ENCODE measurements at places on chromosomes 3 and 15. TPM values are rescaled to one million over a fixed set of nuclear protein-coding genes. Genes with fewer than 3 reads are reported as not detected.

The ZNF774 gene
- 1.4 TPM for total RNA-seq

The FMN1 gene
- 0.07 TPM for total RNA-seq

The PLA2G4D gene
- not detected for total RNA-seq

The CYP1A2 gene
- total RNA-seq, result not detected

The GRAMD2A gene
- total RNA-seq, result not detected

The CCDC54 gene
- not detected for total RNA-seq

DNA sequence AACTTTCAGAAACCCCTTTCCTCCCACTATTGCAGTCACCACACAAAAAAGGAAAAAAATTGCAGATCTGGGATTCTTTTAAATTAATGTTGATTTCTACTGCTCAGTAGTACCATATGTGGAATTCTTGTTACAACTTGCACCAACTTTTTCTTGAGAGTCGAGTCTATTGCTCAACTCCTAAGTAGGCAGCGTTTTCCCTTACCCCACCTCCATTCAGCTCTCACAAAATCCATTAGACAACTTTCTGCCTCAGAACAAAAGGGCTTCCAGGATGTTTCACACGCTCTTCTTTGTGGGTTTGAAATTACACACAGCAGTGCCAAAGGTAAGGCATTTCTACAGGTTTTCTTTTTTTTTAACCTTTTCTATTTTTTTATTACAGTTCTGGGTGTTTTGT, 179.5 kb downstream of the ANXA2 start:
- H3K36me3 ChIP-seq, result no peaks in the 10 kb centered on the region
- peaks cover 13% of the 10 kb centered on the region for H3K27me3 ChIP-seq
- H3K4me3 ChIP-seq, result no peak overlapping the region
- no peaks in the 10 kb centered on the region for H3K4me1 ChIP-seq
- no peak overlapping the region for H3K27ac ChIP-seq

GRCh38 chr3:100465892-100466777, 26.3 kb upstream of the TMEM45A start:
- H3K4me3 ChIP-seq, result no peak overlapping the region
- H3K4me1 ChIP-seq, result peaks cover 6% of the 10 kb centered on the region
- no peak overlapping the region for H3K27ac ChIP-seq
- H3K27me3 ChIP-seq, result no peaks in the 10 kb centered on the region

DNA sequence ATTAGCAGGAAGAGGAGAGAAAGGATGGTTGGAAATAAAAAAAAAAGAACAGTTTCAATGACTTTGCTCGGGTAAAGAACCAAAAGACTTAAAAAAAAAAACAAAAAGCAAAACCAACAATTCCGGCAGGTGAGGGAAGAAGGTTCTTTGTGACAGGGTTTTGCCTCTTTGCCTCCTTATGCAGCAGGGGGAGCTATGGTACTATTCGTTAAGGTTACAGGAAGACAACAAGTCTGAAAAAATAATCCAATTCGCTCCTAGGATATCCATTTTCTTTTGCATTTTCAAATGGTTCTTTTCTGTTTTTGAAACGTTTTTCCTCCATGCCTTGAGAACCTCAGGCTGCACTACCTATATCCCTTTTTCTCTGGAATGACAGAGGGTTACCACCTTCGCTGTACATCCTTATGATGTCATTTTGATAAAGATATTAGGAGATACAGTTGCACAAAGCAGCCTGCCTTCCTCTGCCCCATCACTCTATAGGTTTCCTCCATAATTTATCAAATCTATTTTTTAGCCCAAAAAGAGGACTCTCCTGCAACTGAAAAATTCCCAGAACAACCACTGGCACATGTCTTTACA, 55.0 kb downstream of the CFAP20DC start:
- H3K4me3 ChIP-seq, result no peak overlapping the region
- H3K27ac ChIP-seq, result no peak overlapping the region
- peak; percentile 50 for DNase-seq
- no peaks in the 10 kb centered on the region for H3K36me3 ChIP-seq
- H3K4me1 ChIP-seq, result no peaks in the 10 kb centered on the region

- H3K27me3 ChIP-seq, result no peaks in the 10 kb centered on the region
- no peak overlapping the region for H3K27ac ChIP-seq
- H3K4me1 ChIP-seq, result peaks cover 33% of the 10 kb centered on the region
- peaks cover 84% of the 10 kb centered on the region for H3K36me3 ChIP-seq
- no peak overlapping the region for H3K4me3 ChIP-seq
Measured at GRCh38 chr15:25401501-25401900, 37.3 kb downstream of the UBE3A start.

- H3K27me3 ChIP-seq, result no peaks in the 10 kb centered on the region
- no peak overlapping the region for H3K27ac ChIP-seq
- H3K36me3 ChIP-seq, result no peaks in the 10 kb centered on the region
- H3K4me1 ChIP-seq, result peaks cover 4% of the 10 kb centered on the region
Measured at GRCh38 chr3:139323146-139323545, 20.7 kb upstream of the MRPS22 start.

DNA sequence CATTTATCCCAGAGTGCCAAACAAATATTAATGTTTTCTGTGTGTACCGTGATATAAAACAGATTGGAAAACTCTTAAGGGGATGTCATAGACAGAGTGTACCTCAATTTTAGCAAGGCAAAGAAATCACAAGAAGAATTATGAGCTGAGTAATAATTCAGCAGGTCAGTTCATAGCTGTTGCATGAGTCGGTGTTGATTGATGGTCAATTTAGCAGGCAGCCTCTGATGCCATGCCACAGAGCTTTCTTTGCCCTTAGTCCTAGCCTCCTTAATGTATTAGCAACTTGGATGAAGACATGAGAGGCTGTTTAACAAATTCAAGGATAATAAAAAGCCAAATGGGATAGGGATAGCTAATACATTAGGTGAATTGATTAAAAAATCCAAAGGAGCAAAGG, 6.8 kb downstream of the SLC35A5 start:
- H3K36me3 ChIP-seq, result peaks cover 18% of the 10 kb centered on the region
- no peaks in the 10 kb centered on the region for H3K27me3 ChIP-seq
- H3K4me1 ChIP-seq, result peaks cover 21% of the 10 kb centered on the region
- H3K4me3 ChIP-seq, result no peak overlapping the region
- H3K27ac ChIP-seq, result no peak overlapping the region
- DNase-seq, result no peak

GRCh38 chr3:28348629-28349468, at the start of the genes AZI2 and ZCWPW2:
Gene AZI2 (minus strand): TSS chr3:28348824. CDS start chr3:28340617, 8,207 bp downstream.
Gene ZCWPW2 (plus strand): TSS chr3:28348721. CDS start chr3:28413069, 64,348 bp downstream.
- peaks cover 30% of the 10 kb centered on the region for H3K36me3 ChIP-seq
- peak within 1 kb of the TSS; percentile 93 for H3K27ac ChIP-seq
- H3K4me1 ChIP-seq, result peaks cover 41% of the 10 kb centered on the region
- H3K4me3 ChIP-seq, result peak within 1 kb of the TSS; percentile 96
- no peaks in the 10 kb centered on the region for H3K27me3 ChIP-seq

DNA sequence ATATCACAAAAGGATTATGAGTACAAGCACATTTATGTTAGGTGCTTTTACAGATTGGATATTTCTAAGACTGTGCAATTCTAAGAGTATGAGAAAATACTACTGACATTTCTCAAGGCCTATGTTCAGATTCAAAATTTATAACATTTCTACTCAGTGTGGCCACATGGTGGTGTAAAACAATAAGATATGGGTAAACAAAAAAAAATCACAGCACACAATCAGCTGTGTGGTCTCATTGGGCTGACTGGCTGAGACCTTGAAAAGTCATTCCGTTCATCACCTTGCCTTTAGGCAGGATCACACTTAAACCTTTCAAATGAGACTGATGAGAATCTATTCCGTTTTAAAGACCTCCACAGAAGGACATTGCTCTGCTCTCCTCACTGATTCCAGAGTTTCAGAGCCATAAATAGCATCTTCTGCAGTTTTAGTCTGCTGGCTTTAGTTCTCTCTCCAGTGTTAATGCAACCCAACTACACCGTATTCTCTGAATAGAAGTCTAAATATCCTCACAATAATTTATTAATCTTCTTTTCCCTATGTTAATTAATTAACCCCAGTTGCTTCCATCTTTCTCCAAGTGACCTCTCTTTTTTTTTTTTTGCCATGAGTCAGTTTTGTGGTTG, 158.2 kb downstream of the SPATA16 start:
- H3K4me1 ChIP-seq, result no peaks in the 10 kb centered on the region
- H3K27ac ChIP-seq, result no peak overlapping the region
- no peaks in the 10 kb centered on the region for H3K36me3 ChIP-seq

DNA sequence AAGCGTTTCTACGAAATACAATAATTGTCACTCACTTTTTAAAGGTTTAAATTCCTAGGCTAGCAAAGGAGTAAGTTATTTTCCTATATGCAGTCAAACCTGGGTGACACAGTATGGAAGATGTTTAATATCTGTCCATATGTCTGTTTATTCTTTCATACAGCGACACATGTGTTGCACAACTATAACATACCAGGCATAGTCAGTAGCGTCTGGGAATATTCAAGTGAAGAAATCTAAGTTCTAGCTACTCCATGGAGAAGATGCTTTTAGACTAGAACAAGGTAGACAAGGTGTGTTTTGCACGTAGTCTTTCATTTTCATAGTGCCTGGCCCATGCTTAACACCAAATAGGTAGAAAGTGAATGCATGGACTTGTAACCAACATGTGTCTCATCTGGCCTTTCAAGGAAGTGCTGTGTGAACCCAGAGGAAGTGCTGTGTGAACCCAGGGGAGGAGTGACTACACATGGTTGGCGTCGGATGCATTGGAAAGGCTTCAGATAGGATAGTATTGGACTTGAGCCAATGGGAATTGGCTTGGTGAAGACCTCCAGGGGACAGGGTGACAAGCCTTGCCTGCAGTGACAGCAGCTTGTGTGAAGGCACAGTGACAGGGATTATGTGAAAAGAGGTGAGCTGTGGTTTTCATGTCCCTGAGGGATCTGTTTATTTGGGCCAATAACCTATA, 267.0 kb downstream of the PTPRG start:
- H3K36me3 ChIP-seq, result no peaks in the 10 kb centered on the region
- no peak overlapping the region for H3K4me3 ChIP-seq
- H3K27me3 ChIP-seq, result no peaks in the 10 kb centered on the region
- H3K4me1 ChIP-seq, result no peaks in the 10 kb centered on the region
- no peak overlapping the region for H3K27ac ChIP-seq

- no peak for DNase-seq
- H3K27me3 ChIP-seq, result peaks cover 13% of the 10 kb centered on the region
- no peak overlapping the region for H3K27ac ChIP-seq
- H3K4me3 ChIP-seq, result no peak overlapping the region
Measured at GRCh38 chr3:115670911-115671310, 47.6 kb downstream of the GAP43 start.

DNA sequence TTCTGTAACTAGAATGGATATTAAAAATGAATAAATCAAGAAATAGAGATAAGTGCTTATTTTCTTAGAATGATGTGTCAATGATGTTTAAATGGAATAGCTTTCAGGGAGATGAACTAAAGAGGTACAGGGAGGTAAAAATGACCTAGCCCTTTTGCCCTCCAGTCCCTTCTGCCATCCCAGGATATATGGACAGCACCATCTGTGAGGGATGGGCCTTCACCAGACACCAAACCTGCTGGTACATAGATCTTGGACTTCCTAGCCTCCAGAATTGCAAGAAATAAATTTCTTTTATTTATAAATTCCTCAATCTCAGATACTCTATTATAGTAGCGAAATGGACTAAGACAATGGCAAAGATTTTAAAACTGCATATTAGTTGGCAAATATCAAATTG, 352.0 kb upstream of the THBS1 start:
- no peaks in the 10 kb centered on the region for H3K4me1 ChIP-seq
- no peak for DNase-seq
- no peak overlapping the region for H3K4me3 ChIP-seq
- no peaks in the 10 kb centered on the region for H3K36me3 ChIP-seq
- H3K27ac ChIP-seq, result no peak overlapping the region

DNA sequence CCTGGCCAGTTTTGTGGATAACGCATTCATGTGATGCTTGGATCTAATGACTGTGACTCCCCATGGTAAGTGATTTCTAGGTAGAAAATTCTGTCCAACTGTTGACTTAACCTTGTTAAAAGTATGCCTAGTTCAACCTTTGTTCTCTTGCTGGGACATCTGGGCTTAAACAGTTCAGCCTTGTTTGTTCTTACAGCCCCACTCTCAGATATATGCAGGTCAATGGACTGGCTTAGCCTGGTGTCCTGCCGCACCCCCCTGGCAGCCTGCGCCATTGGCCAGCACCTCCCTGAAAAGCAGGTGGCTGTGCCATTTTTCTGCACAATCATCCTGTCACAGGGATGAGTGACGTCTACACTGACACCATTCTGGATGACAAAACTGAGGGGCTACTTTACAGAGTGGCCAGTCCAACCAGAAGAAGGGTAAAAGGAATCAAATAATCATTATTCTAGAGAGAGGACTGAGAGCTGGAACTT, 244.7 kb upstream of the ONECUT1 start:
- no peak overlapping the region for H3K4me3 ChIP-seq
- no peaks in the 10 kb centered on the region for H3K27me3 ChIP-seq
- no peaks in the 10 kb centered on the region for H3K36me3 ChIP-seq
- no peak for DNase-seq
- no peak overlapping the region for H3K27ac ChIP-seq
- H3K4me1 ChIP-seq, result no peaks in the 10 kb centered on the region

GRCh38 chr3:101779047-101779821, at the start of gene NXPE3:
Gene NXPE3 (plus strand): TSS chr3:101779211. CDS start chr3:101785597, 6,386 bp downstream.
- H3K4me1 ChIP-seq, result peaks cover 48% of the 10 kb centered on the region
- peak within 1 kb of the TSS; percentile 98 for H3K27ac ChIP-seq
- DNase-seq, result peak; percentile 97
- H3K4me3 ChIP-seq, result peak within 1 kb of the TSS; percentile 85

DNA sequence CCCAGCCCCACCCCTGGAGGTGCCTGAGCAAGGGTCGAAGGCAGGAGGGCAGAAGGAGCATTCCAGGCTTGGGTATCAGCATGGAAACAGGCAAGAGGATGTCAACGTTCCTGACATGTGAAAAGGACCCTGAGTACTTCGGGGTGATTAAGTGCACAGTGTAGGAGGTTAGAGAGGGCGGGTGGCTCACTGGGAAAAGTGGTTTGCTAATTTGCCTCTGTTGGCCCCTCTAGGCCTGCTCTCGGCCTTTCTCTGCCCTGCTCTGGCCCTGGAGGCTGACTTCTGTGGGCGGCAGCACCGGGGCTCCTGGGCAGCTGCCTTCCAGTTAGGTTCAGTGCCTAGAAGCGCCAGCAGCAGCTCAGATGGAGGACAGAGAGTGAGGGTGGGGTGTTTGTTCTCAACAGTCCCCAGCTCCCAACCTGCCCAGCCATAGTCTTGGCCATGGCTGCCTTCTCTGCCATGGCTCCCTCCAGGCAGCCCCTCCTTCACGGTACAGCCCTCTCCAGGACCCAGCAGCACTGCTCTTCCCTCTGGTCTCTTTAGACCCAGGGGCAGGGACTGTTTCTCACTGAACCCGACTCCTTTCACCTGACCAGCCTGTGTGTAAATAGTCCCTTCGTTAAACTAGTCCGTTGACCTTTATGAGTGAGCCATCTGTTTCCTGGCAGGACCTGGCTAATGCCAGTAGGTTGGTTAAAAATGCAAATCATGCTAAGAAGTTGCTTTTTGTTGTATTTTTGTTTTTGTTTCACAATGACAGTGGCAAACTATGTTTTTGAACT, 107.1 kb upstream of the TPM1 start:
- peaks cover 41% of the 10 kb centered on the region for H3K27me3 ChIP-seq
- H3K27ac ChIP-seq, result no peak overlapping the region
- DNase-seq, result no peak
- H3K4me1 ChIP-seq, result no peaks in the 10 kb centered on the region
- H3K4me3 ChIP-seq, result no peak overlapping the region

- H3K27me3 ChIP-seq, result no peaks in the 10 kb centered on the region
- H3K4me1 ChIP-seq, result no peaks in the 10 kb centered on the region
- DNase-seq, result no peak
- H3K4me3 ChIP-seq, result no peak overlapping the region
- H3K27ac ChIP-seq, result no peak overlapping the region
- no peaks in the 10 kb centered on the region for H3K36me3 ChIP-seq
Measured at GRCh38 chr15:46525984-46526725, 891.3 kb downstream of the SQOR start.

GRCh38 chr15:71448688-71449114, 333.4 kb downstream of the THSD4 start:
- no peaks in the 10 kb centered on the region for H3K27me3 ChIP-seq
- no peaks in the 10 kb centered on the region for H3K36me3 ChIP-seq
- no peak overlapping the region for H3K27ac ChIP-seq
- DNase-seq, result peak; percentile 4
- H3K4me1 ChIP-seq, result no peaks in the 10 kb centered on the region
- no peak overlapping the region for H3K4me3 ChIP-seq
